ENCODE measurements at places on chromosomes 5 and 9. TPM values are rescaled to one million over a fixed set of nuclear protein-coding genes. Genes with fewer than 3 reads are reported as not detected.

The TMOD1 gene
- 5.2 TPM for total RNA-seq

The TSPAN17 gene
- total RNA-seq = 53.6 TPM

The PCDHB10 gene
- total RNA-seq = 0.70 TPM

The C5orf58 gene
- not detected for total RNA-seq

The CERCAM gene
- total RNA-seq = 25.4 TPM

The BASP1 gene
- 4.4 TPM for total RNA-seq

The N4BP3 gene
- total RNA-seq = 43.9 TPM

The SLC45A2 gene
- total RNA-seq = 0.09 TPM

The HMCN2 gene
- 1.0 TPM for total RNA-seq

The IFNA13 gene
- not detected for total RNA-seq

The IFNK gene
- not detected for total RNA-seq

The PLEKHG4B gene
- not detected for total RNA-seq

The TERT gene
- total RNA-seq = 0.09 TPM

The STKLD1 gene
- 1.2 TPM for total RNA-seq

The MEGF9 gene
- 9.7 TPM for total RNA-seq
